Inflammatory macrophage treated with lipopolysaccharide for 4 hours (primary cell): ENCODE measurements at places on chromosomes 7 and 10.

DNA sequence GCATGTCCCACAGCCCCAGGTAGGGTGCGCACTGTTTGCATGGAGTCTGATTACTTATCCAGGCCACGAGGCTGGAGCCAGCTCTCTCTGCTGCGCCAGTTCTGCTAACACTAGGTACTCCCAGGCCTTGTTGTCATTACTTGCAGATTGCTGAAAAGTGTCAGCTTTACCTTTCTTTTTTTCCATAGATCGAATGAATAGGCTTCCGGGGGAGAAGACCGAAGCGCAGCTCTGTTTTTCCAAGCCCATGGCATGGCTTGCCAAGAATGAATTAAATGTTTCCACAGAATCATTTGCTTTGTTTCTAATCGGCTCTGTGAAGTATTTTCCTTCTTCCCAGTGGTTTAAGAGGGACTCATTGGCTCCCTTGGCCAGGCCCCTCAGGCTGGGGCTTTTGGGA is 285.8 kb downstream of the BMPER start:
- no peak for DNase-seq

- no peak for DNase-seq
Observed at GRCh38 chr7:125847692-125848091, 918.1 kb upstream of the POT1 start.

DNA sequence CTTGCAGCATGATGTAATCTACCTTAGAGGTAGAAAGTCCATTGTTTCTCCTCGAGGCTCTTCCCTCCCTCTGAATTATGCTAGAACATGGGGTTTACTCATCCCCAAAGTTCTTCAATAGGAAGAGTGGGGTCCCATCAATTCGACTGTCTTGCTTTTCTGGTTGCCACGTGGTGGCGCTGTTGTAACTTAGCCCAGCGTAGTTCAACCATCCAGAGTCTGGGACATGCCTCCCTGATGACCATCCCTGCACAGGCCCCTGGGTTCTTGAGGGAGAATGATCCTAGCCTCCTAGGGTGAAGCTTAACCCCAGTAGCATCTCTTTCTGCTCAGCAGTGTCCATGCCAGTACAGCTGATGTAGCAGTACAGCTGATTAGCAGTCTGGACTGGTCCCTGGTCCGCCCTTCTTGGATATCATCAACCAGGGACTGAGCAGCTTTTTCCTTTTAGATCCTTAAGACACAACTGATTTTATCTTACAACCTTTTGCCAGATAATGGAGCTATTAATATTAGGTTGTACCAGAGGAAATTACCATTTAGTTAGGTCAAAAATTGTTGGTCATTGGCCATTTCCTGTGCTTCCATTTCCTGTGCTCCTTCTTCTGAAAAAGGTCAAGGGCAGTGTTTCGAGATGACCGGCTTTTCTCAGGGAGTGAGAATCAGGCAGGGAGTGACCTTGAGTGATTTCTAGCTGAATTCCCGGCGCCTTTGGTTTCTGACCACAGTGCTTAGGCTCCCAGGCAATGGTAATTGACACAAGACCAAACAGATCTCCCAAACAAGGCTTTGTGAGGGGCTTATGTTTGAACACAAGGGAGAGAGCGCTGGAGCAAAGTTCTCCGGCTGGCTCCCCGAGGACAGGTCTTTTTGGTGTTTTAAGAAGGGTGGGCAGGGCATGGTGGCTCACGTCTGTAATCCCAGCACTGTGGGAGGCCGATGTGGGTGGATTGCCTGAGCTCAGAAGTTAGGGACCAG is 65.4 kb downstream of the TACC2 start:
- no peak for DNase-seq

- DNase-seq, result no peak
Observed at GRCh38 chr10:56623064-56623463, 262.0 kb upstream of the ZWINT start.

- DNase-seq, result no peak
Observed at GRCh38 chr7:10874666-10875065, 99.0 kb upstream of the PHF14 start.
